T-helper 2 cell treated with Interferon-gamma antibody and Interleukin-4, amounts not matched to agents 5 μg/mL and 100 μg/mL, for 36 hours (primary cell): ENCODE measurements at places on chromosomes 2 and 18.

DNA sequence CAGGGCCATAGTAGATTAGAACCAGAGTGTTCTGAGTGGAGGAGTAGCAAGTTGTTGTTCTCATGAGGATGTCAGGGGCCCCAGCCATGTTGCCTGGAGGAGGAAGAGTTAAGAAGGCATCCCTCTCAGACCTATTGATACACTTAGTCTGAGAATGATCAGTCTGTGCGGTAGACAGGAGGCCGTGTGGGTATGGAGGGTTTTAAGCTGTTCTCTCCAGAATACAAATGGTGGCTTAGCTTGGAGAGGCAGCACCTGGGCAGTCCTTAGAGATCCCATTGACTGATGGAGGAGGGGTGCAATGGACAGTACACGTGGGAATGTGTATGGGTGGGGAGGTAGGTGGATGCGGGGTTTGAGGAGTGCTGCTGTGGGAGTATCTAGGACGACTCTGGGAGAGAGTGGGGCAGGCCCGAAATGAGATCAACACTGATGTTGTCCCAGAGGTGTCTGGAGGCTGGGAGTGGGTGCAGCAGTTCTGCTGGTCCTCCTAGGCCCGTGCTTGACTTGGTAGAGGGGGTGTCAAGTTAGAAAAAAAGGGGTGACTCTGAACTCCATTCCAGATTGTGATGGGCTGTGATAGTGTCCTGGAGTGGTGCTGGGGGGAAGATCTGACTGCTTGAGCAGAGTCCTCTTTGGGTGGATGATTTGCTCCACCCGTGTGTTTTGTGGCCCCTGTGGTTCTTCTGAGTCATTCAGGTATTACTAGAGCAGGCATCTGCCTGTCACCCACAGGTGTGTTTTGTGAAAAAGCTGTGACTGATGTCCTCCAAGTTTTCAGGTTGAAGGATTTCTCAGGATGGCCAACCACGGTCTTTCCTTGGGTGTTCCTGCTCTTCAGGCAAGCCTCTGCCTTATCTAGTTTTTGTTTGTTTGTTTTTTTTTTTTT is 44.7 kb downstream of the C2orf42 start:
- peaks cover 35% of the 10 kb centered on the region for H3K4me1 ChIP-seq
- H3K4me3 ChIP-seq = no peak overlapping the region
- H3K36me3 ChIP-seq = peaks cover 20% of the 10 kb centered on the region
- DNase-seq = no peak
- no peaks in the 10 kb centered on the region for H3K27me3 ChIP-seq
- H3K27ac ChIP-seq = peak overlapping the region; percentile 64

DNA sequence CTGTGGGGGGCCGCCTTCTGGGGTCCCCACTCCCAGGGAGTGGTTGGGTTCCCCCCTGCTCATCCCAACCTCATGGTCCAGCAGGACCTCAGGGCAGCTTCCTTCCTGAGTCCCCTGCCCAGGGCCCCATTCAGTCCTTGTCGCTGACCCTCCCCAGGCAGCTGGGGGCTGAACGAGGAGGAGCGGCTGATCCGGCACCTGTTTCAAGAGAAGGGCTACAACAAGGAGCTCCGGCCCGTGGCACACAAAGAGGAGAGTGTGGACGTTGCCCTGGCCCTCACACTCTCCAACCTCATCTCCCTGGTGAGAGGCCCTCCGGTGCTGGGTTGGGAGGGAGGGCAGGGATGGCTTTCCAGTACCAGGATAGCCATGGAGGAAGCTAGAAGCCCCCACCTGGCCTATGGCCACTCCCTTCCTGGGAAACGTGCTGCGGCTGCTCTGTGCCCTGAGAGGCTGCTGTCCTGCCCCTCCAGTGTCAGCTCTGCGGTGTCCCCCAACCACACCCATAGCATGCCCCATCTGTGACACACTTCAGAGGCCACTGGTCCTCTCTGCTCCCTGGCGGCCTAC is 497 bp downstream of the CHRND start:
- H3K36me3 ChIP-seq = no peaks in the 10 kb centered on the region
- peaks cover 27% of the 10 kb centered on the region for H3K27me3 ChIP-seq
- no peak overlapping the region for H3K27ac ChIP-seq
- no peak for DNase-seq
- H3K4me3 ChIP-seq = no peak overlapping the region

DNA sequence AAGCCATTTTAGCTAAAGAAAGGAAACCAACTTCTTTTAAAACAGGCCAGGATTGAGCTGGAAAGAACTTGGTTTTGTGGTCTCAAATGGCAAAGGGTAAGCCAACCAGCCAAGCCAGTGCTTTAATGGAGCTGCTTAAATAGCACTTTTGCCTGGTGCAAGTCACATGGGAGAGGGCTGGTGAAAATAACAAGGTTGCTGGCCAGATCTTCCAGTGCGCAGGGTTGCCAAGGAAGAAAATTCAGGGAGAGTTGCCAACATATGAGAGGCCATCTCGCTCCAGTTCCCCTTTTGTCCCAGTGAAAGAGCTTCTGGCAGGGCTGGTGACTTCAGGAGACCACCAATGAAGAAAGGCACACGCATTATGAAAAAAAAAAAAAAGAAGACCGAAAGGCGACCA is 57.3 kb downstream of the IRS1 start:
- no peak overlapping the region for H3K4me3 ChIP-seq
- H3K27ac ChIP-seq = no peak overlapping the region
- H3K4me1 ChIP-seq = no peaks in the 10 kb centered on the region
- peaks cover 19% of the 10 kb centered on the region for H3K27me3 ChIP-seq

GRCh38 chr2:191171708-191172355 is 21.0 kb upstream of the STAT4 start:
- H3K27ac ChIP-seq = no peak overlapping the region
- no peak for DNase-seq
- H3K27me3 ChIP-seq = no peaks in the 10 kb centered on the region

DNA sequence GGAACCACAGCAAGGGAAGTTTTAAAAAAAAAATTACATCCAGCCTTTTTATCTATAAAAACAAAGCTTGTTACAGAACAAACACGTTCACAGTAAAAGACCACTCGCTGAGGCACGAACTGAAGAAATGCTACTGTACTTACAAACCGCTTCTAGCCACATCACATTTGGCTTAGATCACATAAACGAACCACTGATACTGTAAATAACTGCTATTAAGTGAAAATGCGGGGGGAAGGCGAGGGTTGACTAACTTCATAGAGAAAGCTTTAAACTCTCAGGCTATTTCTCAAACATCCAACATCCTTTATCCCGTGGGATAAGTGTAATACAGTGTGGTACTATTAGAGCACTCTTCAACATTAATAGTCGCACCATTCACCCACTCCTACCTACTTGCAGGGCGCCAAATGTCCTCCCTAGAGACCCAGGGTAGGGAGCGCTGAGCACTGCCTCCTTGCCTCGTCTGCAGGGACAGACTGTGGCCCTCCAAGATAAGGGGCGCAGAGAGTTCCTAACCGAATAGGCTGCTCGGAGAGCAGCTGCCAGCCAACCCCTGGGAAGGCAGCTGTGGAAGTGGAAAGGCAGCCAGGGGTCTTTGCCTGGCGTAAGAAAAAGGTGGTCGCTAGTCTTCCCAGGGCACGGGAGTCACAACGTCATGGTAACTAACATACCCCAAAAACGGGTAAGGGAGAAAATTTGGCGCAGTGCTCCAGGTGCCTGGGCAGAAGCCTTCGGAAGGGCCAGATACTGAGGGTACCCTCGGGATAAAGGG is 854 bp downstream of the GPR155 start:
- peak overlapping the region; percentile 99 for H3K4me3 ChIP-seq
- DNase-seq = peak; percentile 12
- H3K36me3 ChIP-seq = peaks cover 16% of the 10 kb centered on the region
- peak overlapping the region; percentile 87 for H3K27ac ChIP-seq
- H3K27me3 ChIP-seq = peaks cover 4% of the 10 kb centered on the region
- peaks cover 49% of the 10 kb centered on the region for H3K4me1 ChIP-seq
